ENCODE measurements at places on chromosomes 1 and 21. TPM values are rescaled to one million over a fixed set of nuclear protein-coding genes. Genes with fewer than 3 reads are reported as not detected.

DNA sequence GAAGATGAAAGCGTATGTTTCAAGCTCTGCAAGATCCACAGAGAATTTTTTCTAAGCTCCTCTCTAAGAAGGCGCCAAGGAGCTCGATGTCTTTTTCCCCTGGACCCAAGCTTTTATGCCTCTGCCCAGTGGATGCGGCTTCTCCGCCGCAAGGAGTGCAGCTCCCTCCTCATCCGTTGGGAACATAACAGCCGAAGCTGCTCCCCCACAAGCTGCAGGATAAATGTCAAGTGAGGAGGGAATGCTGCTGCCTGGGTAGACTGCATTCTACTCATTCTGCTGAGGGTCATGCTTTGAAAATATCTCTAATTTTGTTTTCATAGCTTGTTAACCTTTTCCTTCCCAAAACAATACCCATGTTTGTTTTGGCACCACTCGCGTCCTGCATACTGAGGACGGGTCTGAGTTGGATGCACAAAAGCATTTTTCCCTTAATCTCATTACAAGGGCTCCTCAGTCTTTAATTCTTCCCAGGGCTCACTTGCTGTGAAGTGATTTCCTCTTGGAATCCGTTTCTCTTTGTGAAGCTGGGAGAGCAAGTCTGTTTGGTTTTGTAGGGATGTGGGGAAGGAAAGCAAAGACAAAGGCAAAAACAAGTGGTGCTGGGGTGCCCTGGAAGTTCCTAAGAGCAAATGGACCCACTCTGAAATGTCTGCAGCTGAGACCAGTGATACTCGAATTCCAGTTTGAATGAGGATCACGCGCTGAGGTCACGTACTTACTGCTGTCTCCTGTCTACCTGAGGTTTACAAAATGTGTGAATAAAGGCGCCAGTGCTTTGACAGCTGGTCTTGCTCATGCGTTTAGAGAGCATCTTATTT, 134.0 kb upstream of the IRF2BP2 start:
- DNase-seq = no peak

Gene OR2L3
- not detected for total RNA-seq

Gene ITLN2
- total RNA-seq = 2.4 TPM

Gene PRR9
- total RNA-seq = not detected

Gene SLFNL1
- not detected for total RNA-seq

GRCh38 chr1:11188858-11189451, at the start of gene ANGPTL7:
ANGPTL7 (plus strand) TSS chr1:11189355; CDS start chr1:11189580, 225 bp downstream.
- no peak for DNase-seq
